ENCODE measurements at places on chromosomes 1 and 21.

DNA sequence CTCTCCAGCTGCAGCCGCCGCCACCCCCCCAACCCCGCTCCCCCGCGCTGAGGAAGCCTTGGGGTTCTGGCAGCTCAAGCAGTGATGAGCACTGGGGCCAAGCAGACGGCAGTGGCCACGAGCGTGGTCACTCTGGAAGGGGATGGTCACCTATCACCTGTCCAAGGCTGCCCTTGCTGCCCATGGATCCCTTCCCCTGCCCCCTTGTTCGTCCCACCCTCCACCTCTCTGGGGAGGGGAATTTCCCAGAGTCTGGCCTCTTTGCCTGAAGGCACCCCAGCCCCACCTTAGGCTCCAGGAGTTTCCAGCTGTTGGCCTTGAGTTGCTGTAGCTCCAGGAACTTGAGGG, 7.2 kb upstream of the SMIM12 start:
- DNase-seq = no peak

- no peak for DNase-seq
These were observed 683 bp upstream of the ZNF436 start for GRCh38 chr1:23370330-23370708.

DNA sequence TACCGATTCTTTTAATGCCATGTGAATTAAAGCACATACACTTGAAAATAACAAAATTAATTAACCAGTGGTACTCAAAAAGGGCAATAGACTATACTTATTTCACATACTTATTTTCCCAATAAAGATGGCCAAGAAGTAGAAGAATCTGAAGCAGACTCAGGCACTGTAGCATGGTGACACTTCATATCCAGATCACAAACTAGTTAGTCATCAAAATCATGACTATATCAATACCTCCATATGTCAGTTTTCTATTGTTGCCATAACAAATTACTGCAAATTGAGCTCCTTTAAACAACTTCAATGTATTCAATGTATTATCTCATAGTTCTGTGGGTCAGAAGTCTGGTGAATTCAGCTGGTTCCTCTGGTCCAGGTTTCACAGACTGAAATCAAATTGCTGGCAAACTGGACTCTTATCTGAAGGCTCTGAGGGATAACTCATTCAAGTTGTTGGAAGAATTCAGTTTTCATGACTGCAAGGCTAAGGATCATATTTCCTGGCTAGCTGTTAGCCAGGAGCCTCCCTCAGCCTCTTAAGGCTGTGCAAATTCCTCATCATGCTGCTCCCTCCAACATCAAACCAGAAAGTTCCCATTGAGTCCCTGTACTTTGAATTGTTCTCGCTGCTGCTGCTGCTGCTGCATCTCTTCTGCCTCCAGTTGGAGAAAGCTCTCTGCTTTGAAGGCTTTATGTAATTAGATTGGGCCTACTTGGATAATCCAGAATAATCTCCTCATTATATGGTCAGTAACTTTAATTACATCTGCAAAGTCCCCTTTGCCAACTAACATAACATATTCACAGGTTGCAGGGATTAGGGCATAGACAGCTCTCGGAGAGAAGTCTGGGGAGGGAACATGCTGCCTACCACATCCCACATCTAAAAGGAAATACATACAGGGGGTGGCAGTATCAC, 91.5 kb downstream of the MRPL39 start:
- no peak for DNase-seq

- no peak for DNase-seq
These were observed 386.6 kb downstream of the PTBP2 start for GRCh38 chr1:97108179-97108578.

GRCh38 chr1:62726011-62726442, 37.8 kb upstream of the DOCK7 start:
- DNase-seq = no peak

DNA sequence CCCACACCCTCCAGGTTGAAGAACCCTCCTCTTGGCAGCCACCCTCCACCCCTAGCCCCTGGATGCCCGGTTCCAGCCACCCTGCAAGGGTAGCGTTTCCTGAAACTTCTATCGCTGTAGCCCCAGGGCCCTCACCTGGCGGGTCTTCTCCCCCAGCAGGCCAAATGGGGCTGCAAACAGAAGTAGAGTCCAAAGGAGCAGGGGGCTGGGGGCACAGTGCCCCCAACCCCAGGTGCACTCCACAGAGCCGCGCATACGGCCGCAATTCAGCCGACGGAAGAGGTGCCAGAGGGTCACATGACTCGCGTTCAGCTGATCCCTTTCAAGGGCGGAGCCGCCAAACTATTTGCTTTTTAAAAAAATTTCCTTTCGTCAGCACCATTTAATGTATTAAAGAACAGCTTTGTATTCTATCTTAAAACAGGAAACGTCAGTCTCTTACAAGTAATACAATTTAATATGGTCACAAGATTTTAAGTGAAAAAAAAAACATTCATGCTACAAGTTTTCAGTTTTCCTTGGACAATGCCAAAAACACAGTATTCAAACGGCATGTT, at the start of gene GLMP:
Gene GLMP, minus strand, starts transcription at position 289 of the 557 bp plus-strand sequence. Its CDS starts 34 bp downstream, at position 255.
- peak; percentile 30 for DNase-seq

- no peak for DNase-seq
These were observed 33.6 kb downstream of the LGR6 start for GRCh38 chr1:202227053-202227672.

DNA sequence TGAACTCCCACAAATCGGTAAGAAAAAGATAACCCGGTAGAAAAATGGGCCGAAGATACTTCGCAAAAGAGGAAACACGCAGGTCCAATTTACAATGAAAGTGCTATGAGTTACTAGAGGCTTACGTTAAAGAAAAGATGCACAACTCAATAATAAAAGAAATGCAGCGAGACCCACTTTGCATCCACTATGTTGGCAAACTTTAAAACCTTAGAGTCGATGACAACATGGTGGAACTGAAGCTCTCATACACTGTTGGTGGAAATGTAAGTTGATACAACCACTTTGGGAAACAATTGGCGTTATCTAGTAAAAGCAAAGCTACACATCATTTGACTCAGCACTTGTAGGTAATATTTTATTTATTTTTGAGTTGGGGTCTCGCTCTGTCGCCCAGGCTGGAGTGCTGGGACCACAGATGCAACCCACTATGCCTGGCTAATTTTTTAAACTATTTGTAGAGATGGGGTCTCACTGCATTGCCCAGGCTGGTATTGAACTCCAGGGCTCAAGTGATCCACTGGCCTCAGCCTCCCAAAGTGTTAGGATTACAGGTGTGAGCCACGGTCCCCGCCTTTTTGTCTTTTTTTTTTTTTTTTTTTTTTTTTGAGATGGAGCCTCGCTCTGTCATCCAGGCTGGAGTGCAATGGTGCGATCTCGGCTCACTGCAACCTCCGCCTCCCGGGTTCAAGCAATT, 696 bp upstream of the GPATCH3 start:
- no peak for DNase-seq

- DNase-seq = no peak
These were observed 173.3 kb downstream of the RWDD3 start for GRCh38 chr1:95407131-95407885.

DNA sequence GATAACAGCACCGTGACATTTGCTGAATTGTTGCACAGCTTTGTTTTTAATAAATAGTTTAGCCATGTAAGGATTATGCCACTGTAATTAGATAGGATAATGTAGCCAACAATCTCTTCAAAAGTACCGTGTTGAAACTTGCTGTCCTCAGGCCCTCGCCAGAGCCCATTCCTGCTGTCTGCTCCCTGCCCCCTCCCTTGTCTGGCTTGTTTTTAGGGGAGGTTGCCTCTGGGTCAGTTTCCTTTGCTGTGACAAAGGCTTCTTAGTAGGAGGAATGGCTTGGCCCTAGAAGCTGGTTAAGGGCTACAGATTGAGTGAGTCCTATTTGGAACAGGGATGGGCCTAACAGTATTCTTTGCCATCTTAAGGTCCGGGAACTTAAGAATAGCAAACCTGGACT, 107.9 kb downstream of the LMO4 start:
- DNase-seq = no peak

- DNase-seq = peak; percentile 80
These were observed 162.7 kb upstream of the COL6A1 start for GRCh38 chr21:45818904-45819285.

DNA sequence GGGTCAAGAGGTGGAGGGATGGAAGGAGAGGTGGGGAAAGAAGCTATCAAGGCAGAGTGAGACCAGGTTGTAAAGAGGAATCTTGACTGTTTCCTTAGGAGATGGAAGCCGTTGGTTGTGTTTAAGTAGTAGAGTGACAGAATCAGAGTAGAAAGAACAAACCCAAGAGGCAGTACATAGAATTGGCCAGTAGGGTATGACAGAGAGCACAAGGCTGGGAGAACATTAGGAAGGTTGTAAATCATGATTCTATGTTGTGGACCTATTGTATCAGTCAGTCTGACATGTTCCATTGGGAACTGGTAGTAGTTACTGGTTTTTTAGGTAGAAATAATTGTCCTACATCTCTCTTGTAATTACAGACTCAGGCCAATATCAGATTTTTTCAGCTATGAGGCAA, 486.9 kb upstream of the USP24 start:
- DNase-seq = no peak

- no peak for DNase-seq
These were observed 16.1 kb downstream of the WLS start for GRCh38 chr1:68216089-68216772.

DNA sequence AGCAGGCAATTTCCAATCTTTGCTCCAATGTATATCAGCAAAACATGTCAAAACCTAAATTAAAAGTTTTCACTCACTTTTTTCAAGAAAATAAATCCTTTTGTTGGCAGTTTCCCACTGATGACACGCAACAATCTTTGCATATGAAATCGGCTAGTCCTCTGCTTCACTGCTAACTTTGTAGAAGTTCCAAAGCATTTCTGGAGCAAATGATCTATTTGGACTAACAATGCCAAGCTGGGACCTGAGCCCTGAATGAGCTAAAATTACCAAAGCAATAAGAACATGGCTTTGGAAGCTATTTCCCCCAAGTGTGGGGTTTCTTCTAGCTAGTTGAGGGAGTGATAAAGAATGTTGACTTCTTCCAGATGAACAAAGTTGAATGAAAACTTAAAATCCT, 5.1 kb downstream of the BEND5 start:
- no peak for DNase-seq

DNA sequence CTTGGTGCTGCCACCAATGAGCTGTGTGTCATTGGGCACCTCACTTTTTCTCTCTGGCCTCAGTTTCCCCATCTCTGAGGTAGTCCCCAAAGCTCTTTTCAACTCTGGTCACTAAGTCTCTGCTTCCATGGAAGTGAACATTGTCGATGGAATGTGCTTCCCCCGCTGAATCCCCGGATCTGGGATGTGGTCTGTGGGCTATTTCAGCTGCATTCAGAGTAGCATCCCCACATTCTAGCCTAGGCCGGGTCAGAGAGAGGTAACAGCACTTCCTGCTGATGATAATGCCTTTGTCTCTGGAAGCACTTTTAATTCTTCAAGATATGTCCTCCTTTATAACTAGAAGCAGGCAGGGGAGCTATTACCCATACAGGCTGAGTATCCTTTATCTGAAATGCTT, 29.8 kb downstream of the RASSF5 start:
- DNase-seq = no peak

- DNase-seq = no peak
These were observed 64.0 kb downstream of the CCDC18 start for GRCh38 chr1:93244298-93245069.

DNA sequence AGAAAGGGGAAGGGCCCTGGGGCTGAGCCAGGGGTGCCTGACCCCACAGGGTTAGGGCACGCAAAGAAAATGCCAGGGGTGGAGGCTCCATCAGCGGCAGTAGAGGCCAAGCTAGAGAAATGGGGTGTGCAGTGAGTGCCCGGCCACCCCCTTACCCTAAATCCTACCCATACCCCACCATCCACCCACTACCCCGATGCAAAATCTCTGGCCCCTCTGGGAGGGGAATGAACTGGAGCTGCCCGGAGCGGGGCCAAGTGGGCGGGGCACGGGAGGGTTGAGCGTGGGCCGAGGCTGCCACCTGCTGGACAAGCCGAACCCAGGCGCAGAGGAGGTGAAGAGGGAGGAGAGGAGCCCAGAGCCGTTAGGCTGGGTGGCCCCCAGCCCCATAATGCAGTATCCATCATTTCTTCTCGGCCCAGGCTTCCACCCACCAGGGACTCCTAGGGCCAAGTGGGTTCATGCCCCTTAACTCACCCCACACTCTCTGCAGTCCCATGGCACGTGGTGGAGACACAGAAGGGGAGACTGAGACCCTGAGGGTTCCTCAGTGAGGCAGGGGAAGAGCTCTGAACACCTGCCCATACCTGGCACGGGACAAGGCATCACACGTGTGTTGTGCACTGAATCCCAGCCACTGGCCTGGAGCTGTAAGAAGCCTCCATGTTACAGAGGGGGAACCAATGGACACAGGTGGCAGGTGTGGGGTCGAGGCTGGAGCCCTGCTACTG, 1.4 kb upstream of the C1QC start:
- DNase-seq = peak; percentile 69

GRCh38 chr1:158996998-158997397, 12.7 kb upstream of the IFI16 start:
- DNase-seq = no peak

DNA sequence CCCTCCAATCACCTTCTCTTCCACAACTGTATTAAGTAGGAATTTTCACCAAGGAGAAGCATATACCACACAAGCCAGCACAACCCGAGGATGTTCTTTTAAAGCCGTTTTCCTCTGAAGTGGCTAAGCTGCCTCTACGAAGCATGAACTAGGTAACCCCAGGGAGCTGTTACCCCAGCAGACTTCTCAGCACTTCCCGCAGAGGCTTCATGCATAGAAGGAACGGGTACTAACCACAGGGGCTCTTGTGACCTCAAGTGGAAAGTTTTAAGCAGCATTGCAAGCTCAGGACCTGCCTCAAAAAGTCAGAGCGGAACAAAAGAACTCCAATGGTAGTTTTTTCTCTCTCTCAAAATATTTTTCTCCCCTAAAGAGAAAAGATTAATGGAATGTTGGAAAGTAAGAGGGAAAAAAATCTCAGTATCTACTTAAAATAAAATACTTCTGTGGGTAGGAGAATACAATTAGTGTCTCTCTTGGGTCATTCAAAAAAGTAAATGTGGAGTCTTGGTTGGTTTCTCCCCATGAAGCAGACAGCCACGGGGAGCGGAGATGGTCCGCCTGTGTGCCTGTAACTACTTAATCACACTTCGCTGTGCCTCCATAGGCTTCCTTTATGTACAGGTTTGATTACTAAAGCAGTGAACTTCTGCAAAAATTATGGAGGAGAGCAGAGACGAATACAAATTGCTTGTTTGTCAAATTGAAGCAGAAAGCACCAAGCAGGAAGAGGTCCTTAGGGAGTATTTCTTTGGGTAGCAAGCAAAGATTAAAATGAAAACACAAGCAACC, 40.9 kb downstream of the STX6 start:
- peak; percentile 11 for DNase-seq

All from activated T-cell treated with anti-CD3 and anti-CD28 coated beads for 48 hours (primary cell).